Stimulated activated CD8-positive, alpha-beta memory T cell treated with anti-CD3 and anti-CD28 coated beads, Interleukin-15, amount 100 ng/mL, for 24 hours (primary cell): ENCODE measurements at places on chromosomes 3 and 15.

- no peak for DNase-seq
Measured at GRCh38 chr15:53836618-53837017, 77.2 kb upstream of the WDR72 start.

DNA sequence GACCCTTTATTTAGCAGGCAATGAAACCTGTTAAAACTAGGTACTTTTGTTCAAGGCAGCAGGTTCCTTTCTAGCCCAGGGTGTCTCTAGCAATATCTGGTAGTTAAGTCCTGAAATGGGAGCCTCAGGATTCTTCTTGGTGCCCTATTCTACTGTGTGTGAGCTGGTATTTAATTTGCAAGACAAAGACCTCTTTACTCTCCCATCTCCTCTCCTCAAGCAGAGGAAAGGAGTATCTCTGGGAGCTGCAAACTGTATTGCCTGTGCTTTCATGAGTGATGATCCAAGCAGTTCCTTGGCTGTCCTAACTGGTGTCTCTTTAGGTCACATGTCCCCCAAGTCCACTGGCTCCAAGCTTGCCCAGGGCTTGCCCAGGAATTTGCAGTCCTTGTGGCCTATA, 188.2 kb downstream of the SI start:
- no peak for DNase-seq

- DNase-seq = no peak
Measured at GRCh38 chr15:97984157-97984556, 23.7 kb downstream of the ARRDC4 start.

DNA sequence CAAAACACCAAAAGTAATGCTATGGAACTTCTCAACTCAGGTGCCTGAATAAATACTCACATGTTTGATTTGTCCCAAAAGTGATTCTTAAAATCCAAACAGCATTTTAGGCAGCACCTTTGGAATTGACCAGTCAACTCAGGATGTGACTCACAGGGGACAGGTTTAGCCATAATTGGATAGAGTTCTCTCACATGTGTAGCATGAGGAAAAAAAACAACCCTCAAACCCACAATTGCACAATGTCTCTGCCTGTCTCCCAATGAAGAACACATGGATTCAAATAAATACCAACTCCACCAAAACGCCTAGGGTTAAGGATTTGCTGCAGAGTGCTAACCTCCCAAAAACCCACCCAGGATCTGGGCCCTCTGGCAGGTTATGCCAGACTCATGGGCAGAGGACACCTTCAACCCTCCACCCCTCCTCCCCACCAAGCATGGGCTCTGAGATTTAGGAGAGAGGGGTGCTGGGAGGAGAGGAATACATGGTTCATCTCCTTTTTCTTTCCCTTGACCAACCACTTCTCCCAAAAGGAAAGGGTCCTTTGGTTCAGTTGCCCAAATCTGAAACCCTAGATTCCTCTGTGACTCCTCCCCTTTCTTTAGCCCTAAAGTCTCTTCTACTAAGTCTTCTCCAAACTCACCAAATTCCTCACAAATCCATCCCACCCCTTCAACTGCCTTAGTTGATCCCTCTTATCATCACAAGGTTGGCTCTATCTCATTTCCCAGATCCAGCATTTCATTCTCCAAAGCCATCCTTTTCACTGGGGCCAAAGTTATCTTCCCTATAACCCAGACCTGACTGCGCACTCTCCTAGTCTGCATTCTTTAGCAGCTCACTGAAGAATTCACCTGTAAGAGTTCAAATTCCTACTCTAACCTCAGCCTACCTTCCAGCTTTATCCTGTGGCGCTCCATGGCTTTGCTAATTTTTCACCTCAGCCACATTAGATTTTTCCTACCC, 7.7 kb downstream of the RYK start:
- DNase-seq = no peak

- DNase-seq = no peak
Measured at GRCh38 chr3:72814308-72814707, 33.9 kb downstream of the SHQ1 start.

GRCh38 chr3:72768006-72768441, 80.2 kb downstream of the SHQ1 start:
- DNase-seq = no peak

DNA sequence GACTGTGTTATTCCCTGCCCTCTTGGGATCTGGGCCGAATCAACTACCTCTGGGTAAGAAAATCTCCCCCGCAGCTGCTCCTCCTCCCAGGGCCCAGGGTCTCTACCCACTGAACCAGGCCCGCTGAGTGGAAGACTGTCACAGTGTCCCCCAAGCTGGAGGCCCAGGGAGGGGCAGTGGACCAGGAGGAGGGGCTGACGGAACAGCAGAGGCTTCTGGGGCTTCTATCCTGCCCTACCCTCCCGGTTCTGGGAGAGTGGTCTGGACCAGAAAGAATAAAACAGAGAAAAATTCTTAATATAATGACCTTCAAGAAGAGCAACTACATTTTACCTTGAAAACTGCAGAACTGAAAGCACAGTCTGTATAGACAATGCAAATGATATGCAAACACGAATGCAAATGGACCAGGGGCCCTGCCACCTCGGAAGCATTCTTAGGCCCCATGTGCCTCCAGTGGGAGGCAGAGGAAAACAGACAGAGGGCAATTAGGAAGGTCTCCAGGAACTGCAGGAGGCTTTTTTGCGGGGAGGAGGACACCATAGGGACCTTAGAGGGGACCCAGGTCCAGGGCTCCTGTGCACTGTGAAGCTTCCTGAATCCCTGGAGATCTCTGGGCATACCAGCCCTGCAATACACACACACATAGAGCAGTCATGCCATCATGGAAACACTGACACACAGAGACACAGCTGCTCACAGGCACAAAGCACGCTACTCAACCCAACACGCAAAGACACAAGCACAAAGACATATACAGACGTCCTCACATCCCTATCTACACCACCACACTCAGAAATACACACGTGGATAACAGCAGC, 12.3 kb downstream of the MEGF11 start:
- DNase-seq = no peak

GRCh38 chr3:129824926-129825541, 68.5 kb downstream of the TMCC1 start:
- DNase-seq = no peak

DNA sequence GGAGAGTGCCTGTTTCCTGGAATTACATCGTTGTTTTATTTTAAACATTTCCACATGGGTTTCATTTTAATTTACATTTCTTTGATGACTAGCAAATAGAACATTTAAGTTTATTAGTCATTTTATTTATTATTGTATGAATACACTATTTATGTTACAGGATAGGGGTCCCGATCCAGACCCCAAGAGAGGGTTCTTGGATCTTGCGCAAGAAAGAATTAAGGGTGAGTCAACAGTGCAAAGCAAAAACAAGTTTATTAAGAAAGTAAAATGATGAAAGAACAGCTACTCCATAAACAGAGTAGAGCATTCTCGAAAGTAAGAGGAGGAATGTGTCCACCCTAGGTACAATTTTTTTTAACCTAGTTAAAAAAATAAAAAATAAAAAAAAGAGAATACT, 539.5 kb downstream of the NAALADL2 start:
- DNase-seq = no peak

GRCh38 chr3:127731546-127732289, 59.0 kb downstream of the ABTB1 start:
- no peak for DNase-seq

- DNase-seq = no peak
Measured at GRCh38 chr3:181103605-181104004, 114.1 kb upstream of the DNAJC19 start.

GRCh38 chr15:70160803-70161565, 63.3 kb upstream of the TLE3 start:
- no peak for DNase-seq

GRCh38 chr3:169448501-169448900, 215.0 kb downstream of the MECOM start:
- DNase-seq = no peak

DNA sequence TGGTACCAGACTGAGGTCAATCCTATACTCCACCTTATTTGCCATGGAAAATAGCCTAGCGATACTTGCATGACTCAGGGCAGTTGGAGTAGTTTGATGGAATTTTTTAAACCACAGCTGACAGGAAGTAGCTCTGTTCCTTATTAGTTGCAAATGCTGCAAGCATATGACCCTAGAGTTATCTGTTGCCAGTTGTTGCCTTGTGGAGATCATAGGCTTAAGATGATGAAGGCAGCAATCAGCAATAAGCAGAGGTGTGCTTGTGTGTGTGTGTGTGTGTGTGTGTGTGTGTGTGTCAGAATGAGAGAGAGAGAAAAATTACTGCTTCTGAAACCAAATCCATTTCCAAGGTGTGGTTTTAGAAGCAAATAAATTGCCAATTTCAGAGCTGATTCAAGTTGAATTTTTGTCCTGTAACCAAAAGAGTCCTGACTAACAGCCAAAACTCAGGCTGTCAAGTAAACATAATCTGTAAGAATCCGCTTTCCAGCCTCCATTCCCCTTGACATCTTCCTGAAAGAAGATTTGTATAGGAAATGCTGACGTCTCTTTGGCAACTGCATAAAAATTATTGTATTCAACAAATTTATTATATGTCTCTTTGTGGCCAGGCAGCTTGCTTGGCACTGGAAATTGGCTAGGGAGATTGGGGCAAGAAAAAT, 141.2 kb downstream of the SERPINI1 start:
- DNase-seq = no peak

- DNase-seq = no peak
Measured at GRCh38 chr3:194736277-194736895, 50.7 kb downstream of the FAM43A start.
